Natural killer cell (primary cell): ENCODE measurements at places on chromosomes 16 and 17. TPM values are rescaled to one million over a fixed set of nuclear protein-coding genes. Genes with fewer than 3 reads are reported as not detected.
A peak's percentile ranks its signal among the peaks of the same experiment; 100 is the strongest.

GRCh38 chr16:324451-325334 is 27.8 kb downstream of the AXIN1 start:
- peak; percentile 82 for DNase-seq

GRCh38 chr16:3595110-3595486 is 16.3 kb downstream of the SLX4 start:
- DNase-seq, result no peak

GRCh38 chr16:31085873-31086628 is 2.7 kb downstream of the PRSS53 start:
- no peak for DNase-seq

DNA sequence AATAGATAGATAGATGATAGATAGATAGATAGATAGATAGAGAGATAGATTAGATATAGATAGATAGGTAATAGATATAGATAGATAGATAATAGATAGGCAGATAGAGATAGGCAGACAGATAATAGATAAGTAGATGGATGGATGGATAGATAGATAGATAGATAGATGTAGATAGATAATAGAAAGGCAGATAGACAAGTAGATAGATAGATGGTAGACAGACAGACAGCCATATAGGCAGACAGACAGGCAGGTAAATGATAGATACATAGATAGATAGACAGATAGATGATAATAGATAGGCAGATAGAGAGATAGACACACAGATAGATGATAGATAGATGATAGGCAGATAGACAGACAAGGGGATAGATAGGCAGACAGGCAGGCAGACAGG is 191.4 kb upstream of the TNRC6C start:
- no peak for DNase-seq

- peak; percentile 88 for DNase-seq
Measured at GRCh38 chr16:81778861-81779535, at the start of gene PLCG2. Gene PLCG2, plus strand, starts transcription at chr16:81779291. Its CDS starts 6,699 bp downstream, at chr16:81785990.

DNA sequence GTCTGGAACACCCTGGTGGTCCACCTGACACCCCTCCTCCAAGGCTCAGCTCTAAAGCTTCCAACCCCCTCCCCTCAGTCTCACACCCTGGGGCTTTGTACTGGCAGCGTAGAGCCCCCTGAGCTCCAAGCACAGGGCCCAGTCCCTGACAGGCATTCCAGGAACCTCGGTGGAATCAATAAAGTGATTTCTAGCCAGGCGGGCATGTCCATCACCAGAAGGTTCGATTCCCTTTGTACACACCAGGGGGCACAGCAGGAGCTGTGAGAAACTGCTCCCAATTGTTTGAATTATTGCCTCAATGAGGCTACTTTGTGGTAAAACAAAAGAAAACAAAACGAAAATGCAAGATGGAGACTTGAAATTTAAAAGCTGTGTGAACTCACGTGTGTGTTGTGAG is 51.8 kb downstream of the SMPD3 start:
- DNase-seq, result no peak

The MMP28 gene
- not detected for total RNA-seq

- no peak for DNase-seq
Measured at GRCh38 chr17:80962356-80963329, 29.0 kb upstream of the CHMP6 start.

GRCh38 chr17:49875685-49876084 is 27.8 kb upstream of the TAC4 start:
- no peak for DNase-seq

GRCh38 chr16:19753815-19754643 is 36.0 kb downstream of the IQCK start:
- no peak for DNase-seq

DNA sequence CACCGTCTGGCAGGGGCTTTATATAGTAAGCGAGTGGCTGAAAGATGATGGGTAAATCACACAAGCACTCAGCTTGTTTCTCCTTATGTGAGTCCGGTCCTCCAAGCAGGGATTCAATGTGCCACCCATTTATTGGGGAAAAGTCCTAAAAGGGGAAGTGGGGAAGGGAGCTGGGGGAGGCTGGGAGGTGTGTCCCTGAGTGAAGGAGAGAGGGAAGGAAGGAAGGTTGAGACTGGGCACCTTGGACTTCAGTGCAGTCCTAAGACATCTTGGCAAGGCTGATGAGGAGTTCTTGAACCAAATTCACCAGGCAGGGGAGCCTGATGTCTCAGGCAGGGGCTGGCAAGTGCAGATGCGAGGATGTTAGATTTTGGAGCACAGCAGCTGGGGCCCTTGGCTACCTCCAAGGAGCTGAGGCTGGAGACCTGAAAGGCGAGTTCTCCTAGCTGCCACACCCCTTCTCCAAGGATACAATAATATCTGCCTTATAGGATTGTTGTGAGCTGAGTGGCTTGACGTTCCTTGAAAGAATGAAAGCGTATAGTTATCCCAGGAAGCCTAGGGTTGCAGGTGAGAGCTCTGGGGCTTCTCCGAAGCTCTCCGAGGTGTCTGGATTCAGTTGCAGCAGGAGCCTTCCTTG is 23.0 kb upstream of the CYLD start:
- DNase-seq, result no peak

DNA sequence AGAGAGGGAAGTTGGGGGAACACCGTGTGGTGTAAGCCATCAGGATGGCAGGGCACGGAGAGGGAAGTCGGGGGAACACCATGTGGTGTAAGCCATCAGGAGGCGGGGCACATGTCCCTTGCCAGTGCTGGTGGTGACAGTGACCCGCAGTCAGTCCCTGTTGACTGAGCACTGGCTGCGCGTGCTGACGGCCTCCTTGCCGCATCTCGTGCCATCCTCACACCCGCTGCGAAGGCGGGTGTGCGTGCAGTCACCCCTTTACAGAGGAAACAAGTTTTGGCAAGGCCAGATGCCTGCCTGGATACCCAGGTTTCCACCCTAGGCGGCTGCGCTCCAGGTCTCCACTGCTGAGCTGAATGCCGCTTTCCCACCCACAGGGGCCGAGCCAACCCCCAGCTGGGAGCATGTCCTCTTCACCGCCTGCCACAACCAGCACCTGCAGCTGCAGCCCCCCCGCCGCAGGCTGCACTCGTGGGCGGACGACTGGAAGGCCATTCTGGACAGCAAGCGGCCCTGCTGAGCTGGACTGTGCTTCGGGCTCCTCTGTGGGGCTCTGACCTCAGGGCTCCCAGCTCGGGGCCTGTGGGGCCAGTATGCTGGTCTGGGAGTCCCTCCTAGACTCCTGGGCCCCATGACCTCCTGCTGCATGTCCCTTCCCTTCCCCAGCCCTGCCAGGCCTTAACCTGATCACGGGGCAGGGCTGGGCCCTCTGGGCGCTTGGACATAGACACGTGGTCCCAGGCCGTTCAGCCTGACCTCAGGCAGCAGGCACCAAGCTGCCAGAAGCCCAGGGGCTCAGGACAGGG is 43.5 kb downstream of the NT5M start:
- DNase-seq, result no peak

The CIITA gene
- total RNA-seq, result 14.4 TPM

The CHD9NB gene
- total RNA-seq, result not detected
